Posterior vena cava (tissue), 2 donors: ENCODE measurements at places on chromosomes 3 and 15. TPM values are rescaled to one million over a fixed set of nuclear protein-coding genes. Genes with fewer than 3 reads are reported as not detected.

Gene GHSR
- not detected for total RNA-seq

DNA sequence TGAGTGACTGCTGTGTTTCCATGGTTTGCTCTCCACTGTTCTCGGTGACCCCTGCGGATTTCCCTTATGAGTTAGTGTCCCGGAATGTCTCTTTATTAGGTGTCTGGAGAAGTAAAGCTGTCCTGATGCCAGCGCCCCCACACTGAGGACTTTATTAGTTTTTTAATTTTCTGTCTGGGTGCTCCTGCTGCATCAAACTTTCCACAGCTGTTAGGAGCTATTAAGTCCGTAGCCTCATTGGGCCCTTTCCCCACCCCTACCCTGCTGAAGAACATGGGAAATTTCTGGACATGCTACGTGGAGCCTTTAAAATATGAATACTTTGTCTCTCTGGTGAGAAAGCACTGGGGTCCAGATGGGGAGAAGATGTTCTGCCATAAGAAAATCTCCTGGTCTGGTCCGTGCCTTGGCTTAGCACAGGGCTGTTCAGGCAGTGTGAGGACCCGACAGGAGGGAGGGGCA, 161.7 kb upstream of the HES1 start:
- DNase-seq: no peak

GRCh38 chr3:113585228-113585627, 52.9 kb downstream of the SIDT1 start:
- DNase-seq: no peak

- no peak for DNase-seq
Observed at GRCh38 chr3:128214056-128214455, 60.8 kb downstream of the EEFSEC start.

DNA sequence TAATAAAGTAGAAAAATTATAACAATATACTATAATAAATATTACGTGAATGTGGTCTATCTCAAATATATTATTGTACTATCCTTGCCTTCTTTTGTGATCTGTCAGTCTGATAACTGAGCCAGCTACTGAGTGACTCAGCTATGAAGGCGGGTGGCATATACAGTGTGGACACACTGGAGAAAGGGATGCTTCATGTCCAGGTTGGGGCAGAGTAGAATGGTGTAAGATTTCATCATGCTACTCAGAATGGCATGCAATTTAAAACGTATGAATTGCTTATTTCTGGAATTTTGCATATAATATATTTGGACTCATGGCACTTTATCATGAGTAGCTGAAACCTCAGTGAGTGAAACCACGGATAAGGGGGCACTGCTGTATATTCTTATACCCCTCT, 172.9 kb upstream of the TBC1D5 start:
- no peak for DNase-seq

DNA sequence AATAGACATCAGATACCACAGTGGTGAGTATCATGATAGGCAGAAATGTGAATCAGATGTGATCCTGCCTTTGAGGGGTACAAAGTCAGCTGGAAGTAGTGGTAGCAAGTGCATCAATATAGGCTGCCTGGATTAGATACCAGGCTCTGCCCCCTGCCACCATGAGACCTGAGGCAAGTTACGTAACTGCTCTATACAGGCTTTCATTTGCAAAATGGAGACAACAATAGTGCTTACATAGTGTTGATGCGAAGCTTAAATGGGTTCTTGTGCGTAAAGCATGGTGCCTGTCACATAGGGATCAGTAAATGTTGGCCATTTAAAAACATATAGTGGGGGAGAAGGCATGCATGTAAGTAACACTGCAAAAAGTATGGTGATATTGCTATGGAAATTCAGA, 158.0 kb downstream of the RYR3 start:
- no peak for DNase-seq

- no peak for DNase-seq
Observed at GRCh38 chr3:73470860-73471259, 153.9 kb downstream of the PDZRN3 start.
